Transverse colon (tissue), 4 donors: ENCODE measurements at places on chromosomes 5 and 9.

GRCh38 chr9:98922721-98923435 is 20.8 kb upstream of the COL15A1 start:
- DNase-seq, result no peak
- H3K27ac ChIP-seq, result peak overlapping the region; percentile 29
- H3K4me3 ChIP-seq, result no peak overlapping the region
- no peaks in the 10 kb centered on the region for H3K36me3 ChIP-seq
- peaks cover 4% of the 10 kb centered on the region for H3K4me1 ChIP-seq

DNA sequence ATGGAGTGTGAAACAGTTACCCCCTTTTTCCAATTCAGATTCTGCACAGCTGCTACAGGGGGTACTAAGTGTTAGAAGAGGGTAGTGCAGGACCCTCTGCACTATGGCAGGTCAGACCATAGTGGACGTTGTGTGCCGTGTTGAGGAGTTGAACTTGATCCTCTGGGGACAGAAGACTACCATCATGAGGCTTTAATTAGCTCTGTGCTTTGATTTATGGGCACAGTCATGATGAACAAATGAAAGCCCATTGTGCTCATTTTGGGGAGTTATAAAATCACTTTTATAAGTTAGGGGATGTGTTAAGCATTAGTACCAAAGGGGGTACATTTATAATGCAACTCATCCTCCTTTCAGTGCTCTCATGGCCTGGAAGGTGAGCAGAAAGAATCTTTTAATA is 62.7 kb downstream of the ZSWIM6 start:
- H3K36me3 ChIP-seq, result no peaks in the 10 kb centered on the region
- H3K27me3 ChIP-seq, result no peaks in the 10 kb centered on the region
- no peak overlapping the region for H3K27ac ChIP-seq
- H3K4me1 ChIP-seq, result no peaks in the 10 kb centered on the region
- DNase-seq, result no peak

DNA sequence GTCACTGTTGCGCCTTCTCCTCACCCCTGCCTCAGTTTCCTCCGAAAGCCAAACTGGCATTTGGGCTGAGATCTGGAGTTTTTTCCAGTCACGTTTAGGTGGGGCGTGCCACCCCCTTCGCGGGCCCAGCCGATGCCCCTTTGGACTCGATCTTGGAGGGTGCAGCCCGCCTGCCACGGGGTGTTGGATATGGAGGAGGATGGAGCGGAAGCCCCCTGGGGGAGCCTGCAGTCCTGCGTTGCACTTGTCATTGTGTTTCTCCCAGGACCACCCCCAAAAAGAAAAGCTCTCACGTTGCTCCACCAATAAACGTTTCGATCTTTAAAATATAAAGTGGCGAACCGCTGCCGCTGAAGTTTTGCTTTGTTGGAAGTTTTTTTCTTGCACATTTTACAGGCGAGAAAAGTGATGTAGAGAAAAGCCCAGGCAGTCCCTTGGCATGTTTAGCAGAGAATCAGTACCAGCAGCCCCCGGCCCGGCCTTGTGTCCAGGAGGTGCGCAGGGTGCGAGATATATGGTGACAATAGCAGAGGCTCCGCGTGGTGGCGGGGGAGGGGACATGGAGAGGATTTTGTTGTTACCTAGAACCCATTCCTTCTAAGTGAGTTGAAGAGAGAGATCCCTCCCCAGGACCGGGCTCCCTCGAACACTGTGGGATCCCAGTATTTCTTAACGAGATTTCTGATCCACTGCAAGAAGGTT is 681 bp downstream of the F2R start:
- peaks cover 31% of the 10 kb centered on the region for H3K27me3 ChIP-seq
- no peaks in the 10 kb centered on the region for H3K36me3 ChIP-seq
- H3K4me1 ChIP-seq, result peaks cover 26% of the 10 kb centered on the region
- H3K27ac ChIP-seq, result peak overlapping the region; percentile 68

GRCh38 chr5:178335302-178336030 is 102.9 kb upstream of the PHYKPL start:
- no peak for DNase-seq
- H3K36me3 ChIP-seq, result no peaks in the 10 kb centered on the region
- no peak overlapping the region for H3K4me3 ChIP-seq
- no peak overlapping the region for H3K27ac ChIP-seq
- peaks cover 21% of the 10 kb centered on the region for H3K4me1 ChIP-seq
- H3K27me3 ChIP-seq, result no peaks in the 10 kb centered on the region

DNA sequence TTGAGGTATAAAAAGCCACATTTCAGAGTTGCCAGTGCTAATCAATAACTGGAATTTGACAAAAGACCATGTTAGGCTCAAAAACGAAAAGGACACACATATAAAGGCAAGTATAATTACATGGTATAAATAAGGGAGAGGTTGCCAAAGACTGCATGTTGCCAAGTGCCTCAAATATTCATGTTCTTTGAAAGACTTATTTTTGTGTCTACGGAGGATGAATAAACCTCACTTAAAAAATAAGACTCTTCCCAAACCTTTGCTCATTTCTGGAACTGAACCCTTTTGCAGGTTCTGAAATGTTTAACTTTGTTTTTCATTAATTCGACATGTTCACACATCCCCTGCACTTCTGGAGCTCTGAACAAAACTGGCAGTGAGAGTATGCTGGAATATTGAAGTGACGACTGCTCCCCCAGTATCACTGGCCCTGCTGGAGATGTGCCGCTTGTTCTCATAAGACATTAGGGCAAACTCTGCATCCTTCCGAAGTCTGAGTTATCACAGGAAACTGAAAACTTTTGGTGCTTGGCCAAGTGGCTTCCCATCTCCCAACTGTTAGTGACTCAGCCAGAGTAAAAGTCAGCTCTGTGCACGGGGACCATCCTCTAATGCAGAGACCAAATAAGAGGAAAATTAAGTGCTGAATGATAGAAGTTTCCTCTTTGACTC is 336.8 kb downstream of the GLIS3 start:
- H3K27ac ChIP-seq, result peak overlapping the region; percentile 34
- DNase-seq, result no peak

DNA sequence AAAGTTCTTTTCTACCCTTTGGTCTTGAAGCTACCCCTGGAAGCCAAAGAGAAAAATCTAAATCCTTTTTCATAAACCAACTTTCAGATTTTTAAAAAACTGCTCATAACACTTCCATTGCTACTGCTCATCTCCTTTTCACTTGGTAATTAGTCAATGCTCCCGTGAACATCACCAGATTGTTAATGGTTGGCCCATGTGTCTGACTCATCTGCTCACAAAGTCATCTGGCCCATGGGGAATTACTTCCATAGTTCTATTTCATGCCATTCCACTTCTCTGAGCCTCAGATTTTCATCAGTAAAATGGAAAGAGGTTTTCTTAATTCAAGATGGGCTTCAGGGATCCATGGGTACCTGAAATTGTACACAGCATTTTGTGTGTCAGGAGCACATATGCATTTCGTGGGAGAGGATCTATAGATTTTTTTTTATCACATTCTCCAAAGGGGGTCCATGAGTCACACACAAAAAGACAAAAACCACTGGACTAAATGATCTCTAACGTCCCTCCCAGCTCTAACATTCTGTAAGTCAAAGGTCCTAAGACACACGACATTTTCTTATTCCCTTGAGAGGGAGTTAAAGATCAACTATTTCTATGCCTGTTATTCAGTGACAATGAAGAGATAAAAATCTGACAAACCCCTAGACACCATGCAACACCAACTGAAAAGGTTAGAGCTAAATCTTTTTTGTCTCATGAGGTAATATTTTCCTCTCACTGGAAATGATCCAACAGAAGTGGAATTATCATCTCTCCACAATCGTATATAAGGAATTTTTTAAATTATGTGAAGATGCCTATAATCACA is 75.4 kb downstream of the TEX10 start:
- H3K27me3 ChIP-seq, result no peaks in the 10 kb centered on the region
- DNase-seq, result no peak

- H3K27ac ChIP-seq, result no peak overlapping the region
- DNase-seq, result no peak
- H3K4me1 ChIP-seq, result no peaks in the 10 kb centered on the region
- H3K36me3 ChIP-seq, result no peaks in the 10 kb centered on the region
Measured at GRCh38 chr5:34571677-34572041, 84.5 kb upstream of the RAI14 start.

DNA sequence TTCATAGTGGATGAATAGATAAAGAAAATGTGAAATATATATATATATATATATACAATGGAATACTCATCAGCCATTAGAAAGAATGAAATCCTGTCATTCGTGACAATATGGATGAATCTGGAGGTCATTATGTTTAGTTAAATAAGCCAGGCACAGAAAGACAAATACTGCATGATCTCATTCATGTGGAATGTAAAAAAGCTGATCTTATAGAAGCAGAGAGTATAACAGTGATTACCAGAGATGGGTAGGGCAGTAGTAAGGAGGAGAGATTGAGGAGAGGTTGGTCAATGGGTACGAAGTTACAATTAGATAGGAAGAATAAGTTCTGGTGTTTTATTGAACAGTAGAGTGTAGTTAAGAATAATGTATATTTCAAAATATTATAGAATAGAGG is 19.7 kb upstream of the PCDHAC2 start:
- no peak overlapping the region for H3K27ac ChIP-seq
- H3K4me1 ChIP-seq, result no peaks in the 10 kb centered on the region
- H3K4me3 ChIP-seq, result no peak overlapping the region
- H3K36me3 ChIP-seq, result no peaks in the 10 kb centered on the region
- H3K27me3 ChIP-seq, result no peaks in the 10 kb centered on the region

GRCh38 chr5:43192558-43193180 is 644 bp downstream of the NIM1K start:
- no peaks in the 10 kb centered on the region for H3K36me3 ChIP-seq
- peaks cover 23% of the 10 kb centered on the region for H3K27me3 ChIP-seq
- peak; percentile 16 for DNase-seq
- peaks cover 7% of the 10 kb centered on the region for H3K4me1 ChIP-seq

DNA sequence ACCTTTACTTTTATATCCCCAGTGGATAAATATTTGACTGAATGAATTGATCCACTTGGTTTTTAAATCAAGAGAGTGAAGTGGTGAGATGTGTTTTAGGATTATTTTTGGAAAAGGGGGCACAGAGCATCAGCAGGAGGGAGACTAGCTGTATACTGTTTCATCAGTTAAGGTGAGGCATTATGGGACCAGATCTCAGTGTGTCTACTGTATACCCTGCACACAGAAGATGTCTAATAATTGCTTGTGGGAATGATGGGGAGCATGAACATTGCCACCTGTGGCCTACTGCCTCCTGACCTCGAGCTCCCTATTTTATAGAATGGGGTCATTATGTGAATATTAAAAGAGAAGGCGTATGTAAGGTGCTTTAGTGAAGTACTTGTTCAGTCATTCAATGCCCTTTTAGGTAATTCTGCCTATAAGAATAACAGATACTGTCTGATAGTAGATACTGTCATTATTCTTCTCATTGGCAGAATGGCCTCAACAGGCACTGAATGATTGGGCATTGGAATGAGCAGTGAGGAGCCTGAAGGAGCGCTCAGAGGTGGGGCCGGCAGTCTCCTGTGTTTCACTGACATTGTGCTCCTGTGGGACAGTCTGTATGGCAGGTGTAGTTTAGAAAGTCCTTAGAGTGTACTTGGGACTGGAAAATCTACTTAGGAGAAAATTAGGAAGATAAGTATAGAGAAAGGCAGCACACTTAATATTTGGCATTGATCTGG is 47.4 kb upstream of the FAM120AOS start:
- H3K27ac ChIP-seq, result peak overlapping the region; percentile 61
- peaks cover 29% of the 10 kb centered on the region for H3K36me3 ChIP-seq
- no peaks in the 10 kb centered on the region for H3K27me3 ChIP-seq

- H3K4me1 ChIP-seq, result peaks cover 23% of the 10 kb centered on the region
- no peak overlapping the region for H3K4me3 ChIP-seq
- DNase-seq, result peak; percentile 25
- H3K36me3 ChIP-seq, result no peaks in the 10 kb centered on the region
- H3K27ac ChIP-seq, result peak overlapping the region; percentile 73
- H3K27me3 ChIP-seq, result no peaks in the 10 kb centered on the region
Measured at GRCh38 chr9:113621309-113621791, 157.8 kb downstream of the RGS3 start.

DNA sequence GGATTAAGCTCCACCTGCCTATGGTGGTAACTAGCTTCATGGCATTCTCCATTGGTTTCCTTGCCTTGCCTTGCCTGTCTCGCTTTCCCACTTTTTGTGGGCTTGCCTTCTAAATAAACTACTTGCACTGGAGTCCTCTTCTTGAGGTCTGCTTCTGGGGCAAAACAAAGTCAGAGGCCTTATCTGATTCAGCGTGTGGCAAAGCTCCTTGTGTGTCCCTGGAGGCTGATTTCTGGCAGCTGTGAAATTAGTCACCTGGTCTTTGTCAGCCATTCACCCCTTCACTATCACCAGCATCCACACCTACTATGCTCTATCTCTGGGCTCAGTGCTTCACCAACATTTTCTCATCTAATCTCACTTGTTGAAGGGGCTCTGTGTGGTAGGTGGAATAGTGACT is 176.2 kb downstream of the SEC61B start:
- no peaks in the 10 kb centered on the region for H3K36me3 ChIP-seq
- no peak overlapping the region for H3K27ac ChIP-seq
- no peaks in the 10 kb centered on the region for H3K27me3 ChIP-seq
- H3K4me3 ChIP-seq, result no peak overlapping the region
- DNase-seq, result no peak

GRCh38 chr9:108867116-108867515 is 5.0 kb downstream of the ACTL7A start:
- H3K4me1 ChIP-seq, result no peaks in the 10 kb centered on the region
- DNase-seq, result no peak
- H3K4me3 ChIP-seq, result no peak overlapping the region
- H3K27ac ChIP-seq, result no peak overlapping the region
- H3K27me3 ChIP-seq, result no peaks in the 10 kb centered on the region
- peaks cover 13% of the 10 kb centered on the region for H3K36me3 ChIP-seq

- H3K27me3 ChIP-seq, result no peaks in the 10 kb centered on the region
- no peak overlapping the region for H3K27ac ChIP-seq
- DNase-seq, result no peak
- H3K36me3 ChIP-seq, result no peaks in the 10 kb centered on the region
- no peak overlapping the region for H3K4me3 ChIP-seq
- H3K4me1 ChIP-seq, result no peaks in the 10 kb centered on the region
Measured at GRCh38 chr5:41087461-41087860, 16.3 kb upstream of the MROH2B start.

DNA sequence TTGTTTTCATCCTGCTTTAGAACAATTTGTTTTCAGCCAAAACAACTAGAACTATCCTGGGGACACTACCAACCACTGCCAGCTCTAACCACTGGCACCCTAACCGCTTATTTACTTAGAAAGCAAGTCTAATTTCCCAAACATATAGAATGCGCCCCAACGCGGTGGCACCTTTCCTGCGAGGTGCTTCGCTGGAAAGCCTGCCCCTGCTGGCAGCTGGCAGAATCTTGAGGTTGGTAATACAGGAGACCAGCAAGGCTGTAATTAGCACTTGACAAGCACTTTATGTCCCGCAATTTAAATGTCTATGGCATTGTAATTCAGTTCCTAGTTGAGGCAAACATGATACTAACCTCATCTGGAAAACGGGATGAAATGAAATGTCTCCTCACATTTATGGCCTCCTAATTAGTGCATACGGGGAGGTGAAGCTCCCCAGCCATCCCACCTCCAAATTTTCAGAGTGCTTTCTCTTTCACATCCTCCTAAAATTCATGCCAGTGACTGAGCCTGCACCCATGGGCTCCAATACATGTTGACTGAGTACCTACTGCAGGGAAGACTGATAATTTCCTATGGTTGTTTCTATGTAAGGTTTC is 30.4 kb downstream of the GABBR2 start:
- H3K36me3 ChIP-seq, result no peaks in the 10 kb centered on the region
- H3K4me3 ChIP-seq, result no peak overlapping the region
- no peak overlapping the region for H3K27ac ChIP-seq
- no peaks in the 10 kb centered on the region for H3K27me3 ChIP-seq
- DNase-seq, result peak; percentile 11

GRCh38 chr5:150304481-150305081 is 1.9 kb upstream of the ARSI start:
- H3K27ac ChIP-seq, result peak overlapping the region; percentile 67
- H3K4me3 ChIP-seq, result no peak overlapping the region
- DNase-seq, result no peak
- peaks cover 37% of the 10 kb centered on the region for H3K27me3 ChIP-seq
